Thymus (tissue), 14 donors: ENCODE measurements at places on chromosomes 2 and 18. TPM values are rescaled to one million over a fixed set of nuclear protein-coding genes. Genes with fewer than 3 reads are reported as not detected.

TLX2 gene
- 0.19 TPM for total RNA-seq

FBLN7 gene
- 6.0 TPM for total RNA-seq

COL5A2 gene
- 28.2 TPM for total RNA-seq

MRPL30 gene
- 39.9 TPM for total RNA-seq

ABCG8 gene
- total RNA-seq, result under 0.01 TPM

PDE11A gene
- 0.14 TPM for total RNA-seq

NCKAP5 gene
- total RNA-seq, result 2.0 TPM

SMYD1 gene
- total RNA-seq, result 0.42 TPM

SH3RF3 gene
- 3.2 TPM for total RNA-seq

CYS1 gene
- 0.19 TPM for total RNA-seq

GCC2 gene
- 20.7 TPM for total RNA-seq

CDCA7 gene
- 42.9 TPM for total RNA-seq

C2orf68 gene
- total RNA-seq, result 27.0 TPM

IL36A gene
- total RNA-seq, result 0.99 TPM

PIKFYVE gene
- 25.7 TPM for total RNA-seq

MARCO gene
- 4.2 TPM for total RNA-seq
